HAP-1 (cell line): ENCODE measurements at places on chromosomes 11 and 22.
A peak's percentile ranks its signal among the peaks of the same experiment; 100 is the strongest.

DNA sequence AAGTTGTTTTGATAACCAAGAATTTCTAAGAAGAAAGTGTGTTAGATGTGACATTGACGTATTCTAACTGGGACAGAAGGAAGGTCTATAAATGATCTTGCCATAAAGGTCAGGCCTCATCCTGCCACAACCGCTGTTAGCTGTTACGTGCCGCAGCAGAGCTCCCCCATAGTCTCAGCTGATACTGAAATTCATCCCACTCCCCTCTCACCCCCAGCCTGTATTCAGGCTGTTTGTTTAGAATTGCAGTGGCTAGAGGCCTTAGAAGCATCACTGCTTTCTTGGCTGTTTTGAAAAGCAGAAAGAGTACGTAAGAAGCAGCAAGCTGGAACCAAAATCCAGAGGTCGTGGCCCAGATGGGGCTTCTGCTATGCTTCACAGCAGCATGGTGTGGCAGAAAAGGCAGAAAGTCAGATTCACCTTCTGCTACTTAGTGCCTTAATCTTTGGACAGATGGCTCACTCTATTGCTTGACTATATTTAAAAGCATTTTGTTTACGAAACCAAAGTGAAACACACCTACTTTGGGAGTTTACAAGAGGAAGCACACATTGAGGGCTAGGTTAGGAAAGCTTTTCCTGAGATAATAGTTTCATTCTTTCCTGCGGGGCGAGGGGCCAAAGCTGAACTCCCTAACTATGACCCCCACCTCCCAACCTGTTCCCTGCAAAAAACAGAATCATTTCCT is 950 bp upstream of the LAYN start:
- no peak for DNase-seq

- DNase-seq = no peak
Observed at GRCh38 chr11:132992838-132993631, 539.3 kb downstream of the OPCML start.

DNA sequence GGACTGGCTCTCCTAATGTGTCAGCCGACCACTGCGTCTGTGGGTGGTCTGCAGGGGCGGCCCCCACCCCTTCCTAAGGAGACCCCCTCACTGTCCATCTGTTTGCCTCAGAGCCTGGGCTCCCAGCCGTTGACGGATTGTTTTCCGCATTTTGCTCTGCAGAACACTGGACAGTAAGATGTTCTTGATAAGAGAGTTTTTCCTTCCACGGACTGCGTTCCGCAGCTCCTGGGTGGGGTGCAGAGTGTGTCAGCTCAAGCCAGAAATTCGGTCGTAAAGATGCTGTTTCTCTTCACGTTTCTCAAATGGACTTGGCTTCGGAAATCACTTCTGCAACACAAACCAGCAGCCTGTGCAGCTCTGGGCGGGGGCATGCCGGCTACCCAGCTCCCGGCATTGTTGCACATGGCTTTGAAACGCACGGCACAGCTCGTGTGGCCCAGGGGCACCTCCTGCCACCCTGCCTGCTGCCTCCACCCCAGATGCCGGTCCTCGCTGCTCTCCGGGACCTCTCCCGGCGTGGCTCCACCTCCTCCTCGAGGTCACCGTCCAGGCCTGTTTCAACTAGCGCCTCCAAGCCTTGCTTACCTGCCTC is 2.9 kb upstream of the MRGPRG start:
- no peak for DNase-seq

DNA sequence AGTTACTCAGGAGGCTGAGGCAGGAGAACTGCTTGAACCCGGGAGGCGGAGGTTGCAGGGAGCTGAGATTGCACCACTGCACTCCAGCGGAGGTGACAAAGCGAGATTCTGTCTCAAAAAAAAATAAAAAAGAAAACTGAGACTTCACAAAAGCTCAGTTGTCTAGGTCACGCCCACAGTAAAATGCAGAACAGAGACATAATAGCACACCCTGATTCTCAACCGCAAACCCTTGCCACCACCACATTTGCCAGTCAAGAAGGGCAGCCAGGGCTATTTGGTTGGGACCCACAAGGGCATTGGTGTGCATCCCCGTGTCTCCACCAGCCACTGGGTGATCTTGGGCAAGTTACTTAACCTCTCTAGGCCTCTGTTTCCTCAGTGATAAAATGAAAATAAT is 25.4 kb downstream of the CREB3L1 start:
- DNase-seq = no peak

DNA sequence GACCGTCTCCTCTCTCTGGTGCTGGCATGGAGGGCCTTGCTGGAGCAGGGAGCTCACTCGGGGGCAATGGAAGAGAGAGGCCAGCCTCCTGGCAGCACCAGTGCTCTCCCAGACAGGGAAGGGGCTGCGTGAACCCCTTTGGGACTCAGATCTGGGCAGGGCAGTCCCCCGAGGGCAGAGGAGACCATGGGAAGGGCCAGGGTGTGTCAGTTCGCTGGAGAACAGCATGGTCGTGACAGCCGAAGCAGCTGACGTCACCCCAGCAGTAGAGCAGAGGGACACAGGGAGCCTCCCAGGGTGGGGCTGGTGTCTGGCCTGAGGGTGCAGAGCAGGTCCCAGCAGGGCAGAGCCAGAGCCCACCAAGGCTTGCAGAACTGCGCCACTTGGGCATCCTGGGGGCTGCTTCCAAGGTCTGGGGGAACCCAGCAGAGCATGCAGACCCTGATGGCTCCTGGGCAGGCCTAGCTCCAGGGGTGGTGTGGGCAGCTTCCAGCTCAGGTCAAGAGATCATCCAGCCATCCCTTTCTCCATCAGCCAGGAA is 71.0 kb upstream of the KCNQ1OT1 start:
- no peak for DNase-seq

- DNase-seq = no peak
Observed at GRCh38 chr11:129242855-129243254, 50.7 kb upstream of the ARHGAP32 start.

DNA sequence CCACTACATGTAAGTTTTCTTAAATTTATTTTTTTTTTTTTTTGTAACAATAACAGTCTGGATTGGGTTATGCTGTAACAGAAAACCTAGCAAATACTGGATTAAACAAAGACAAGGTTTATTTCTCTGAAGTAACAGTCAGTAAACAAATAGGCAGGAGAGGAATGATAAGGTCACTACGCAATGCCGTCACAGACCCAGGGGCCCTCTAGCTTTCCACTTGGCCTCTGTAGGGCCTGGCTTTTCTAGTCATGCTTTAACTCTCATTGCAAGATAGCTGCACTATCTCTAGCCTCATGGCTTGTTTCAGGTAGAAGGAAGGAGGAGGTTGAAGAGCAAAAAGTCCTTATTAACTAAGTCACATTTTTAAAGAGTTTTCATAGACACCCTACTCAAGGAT is 6.5 kb downstream of the OR10A6 start:
- no peak for DNase-seq

DNA sequence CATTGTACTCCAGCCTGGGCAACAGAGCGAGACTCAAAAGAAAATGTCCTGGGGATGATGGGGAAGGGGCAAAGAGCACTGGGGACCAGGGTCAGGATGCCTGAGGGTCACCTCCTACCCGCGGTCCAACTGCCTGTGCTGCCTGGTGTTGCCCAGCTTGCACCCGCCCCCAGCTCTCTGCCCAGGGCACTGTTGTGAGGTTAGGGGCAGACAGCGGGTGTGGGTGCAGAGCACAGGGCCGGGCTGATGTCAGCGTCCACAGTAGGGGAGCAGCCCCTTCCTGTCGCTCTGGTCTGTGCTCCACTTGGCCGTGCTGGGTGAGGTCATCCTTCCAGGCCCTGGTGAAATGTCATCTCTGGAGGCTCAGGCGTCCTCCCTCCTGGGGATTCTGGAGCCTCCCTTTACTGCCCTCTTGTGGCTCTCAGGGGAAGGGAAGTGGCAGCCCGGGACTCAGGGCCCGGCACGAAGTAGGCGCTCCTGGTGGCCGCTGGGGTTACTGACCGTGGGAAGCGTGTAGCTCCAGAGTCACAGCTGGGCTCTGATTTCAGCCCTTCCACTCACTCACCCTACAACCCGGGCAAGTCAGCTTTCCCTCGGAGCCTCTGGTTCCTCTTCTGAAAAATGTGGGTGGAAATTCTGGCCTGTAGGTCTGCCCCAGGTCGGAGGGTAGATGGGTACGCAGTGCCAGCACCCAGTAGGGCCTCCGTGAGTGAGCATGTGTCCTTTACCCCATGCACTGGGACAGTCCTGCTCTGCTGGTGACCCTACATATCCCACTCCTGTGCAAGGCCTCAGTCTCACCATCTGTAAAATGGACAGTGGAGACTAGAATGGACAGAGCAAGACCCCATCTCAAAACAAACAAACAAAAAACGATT is 17.3 kb upstream of the PRR5 start:
- DNase-seq = peak; percentile 87

DNA sequence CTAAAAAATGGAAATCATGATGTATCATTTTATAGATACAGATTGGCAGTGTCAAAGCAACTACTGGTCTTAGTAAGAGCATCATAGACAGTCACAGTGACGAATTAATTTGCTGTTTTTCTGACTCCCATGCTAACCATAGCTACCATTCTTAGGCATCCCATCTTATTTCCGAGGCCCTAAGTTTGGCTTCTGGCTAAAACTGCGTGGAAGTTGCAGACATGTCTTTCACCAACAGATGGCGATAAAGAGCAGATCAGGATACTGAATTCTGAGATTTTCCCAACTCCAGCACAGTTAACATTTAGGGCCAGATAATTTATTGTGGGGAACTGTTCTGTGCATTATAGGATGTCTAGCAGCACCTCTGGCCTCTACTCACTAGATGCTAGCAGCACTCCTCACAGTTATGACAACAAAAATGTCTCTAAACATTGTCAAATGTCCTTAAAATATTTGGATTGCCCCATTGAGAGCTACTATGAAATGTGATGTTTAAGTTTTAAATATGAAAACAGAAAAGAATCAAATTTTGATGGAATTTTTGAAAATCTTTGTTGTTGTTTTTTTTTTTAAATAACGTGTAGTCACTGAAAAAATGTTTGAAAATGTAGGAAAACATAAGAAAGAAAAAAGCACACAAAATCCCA is 16.3 kb downstream of the OR2AG2 start:
- no peak for DNase-seq

DNA sequence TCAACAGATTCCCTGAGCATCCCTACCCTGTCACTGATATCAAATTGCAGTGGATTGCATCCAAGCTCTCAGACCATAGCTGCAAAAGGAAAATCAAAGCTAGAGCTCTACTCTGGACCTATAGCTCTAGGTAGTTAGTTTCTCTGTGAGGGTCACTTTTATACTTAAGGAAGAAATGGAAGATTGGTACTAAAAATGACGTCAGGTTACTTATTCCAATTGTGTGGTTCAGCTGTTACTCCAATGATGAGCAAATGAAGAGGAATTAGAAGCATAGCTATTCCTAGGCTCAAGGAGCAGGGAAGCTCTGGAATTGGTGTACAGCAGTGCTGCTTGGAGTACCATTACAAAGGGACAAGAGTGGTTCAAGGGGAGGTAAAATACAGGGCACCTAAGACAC is 36.4 kb upstream of the GLYATL1 start:
- DNase-seq = no peak

DNA sequence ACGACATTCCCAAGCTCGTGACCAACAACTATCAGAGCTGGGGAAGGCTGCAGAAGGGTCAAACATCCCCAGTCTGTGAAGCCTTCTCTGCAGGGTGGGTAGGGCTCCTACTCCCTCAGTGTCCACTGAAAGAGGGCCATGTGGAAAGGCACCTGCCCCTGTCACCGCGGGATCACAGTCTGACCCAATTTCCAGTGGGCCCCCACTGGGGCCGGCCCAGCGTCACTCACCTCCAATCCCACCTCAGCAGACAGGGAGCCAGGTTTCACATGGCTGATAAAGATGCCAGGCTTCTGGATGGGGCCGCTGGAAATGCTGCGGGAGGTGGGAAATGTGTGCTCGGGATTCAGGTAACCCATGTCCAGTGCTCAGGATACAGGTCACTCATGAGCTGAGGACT is 20.0 kb downstream of the USH1C start:
- DNase-seq = no peak

DNA sequence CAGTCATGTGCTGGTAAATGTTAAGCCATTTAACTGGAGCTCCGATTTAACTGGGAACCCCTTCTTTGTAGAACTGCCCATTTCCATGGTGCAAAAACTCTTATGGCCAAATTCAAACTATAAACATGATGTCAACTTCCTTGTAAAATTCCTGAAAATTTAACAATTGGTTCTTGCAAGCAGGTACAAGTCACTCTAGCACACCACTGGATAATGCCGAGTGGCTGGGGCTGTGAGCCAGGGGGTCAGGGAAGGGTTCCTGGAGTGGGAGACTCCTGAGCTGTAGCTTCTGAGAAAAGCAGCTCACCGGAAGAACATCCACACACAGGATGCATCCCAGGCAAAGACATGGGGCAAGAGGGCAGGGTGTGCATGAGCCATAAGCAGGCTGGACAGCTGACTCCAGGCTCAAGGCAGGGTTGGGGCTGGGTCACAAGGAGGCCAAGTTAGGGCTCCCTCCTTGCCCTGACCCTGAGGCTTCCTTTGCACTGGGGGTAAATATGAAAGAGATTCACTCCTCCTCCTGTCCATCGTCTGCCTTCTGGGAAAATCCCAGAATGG is 18.2 kb downstream of the P2RY2 start:
- no peak for DNase-seq

DNA sequence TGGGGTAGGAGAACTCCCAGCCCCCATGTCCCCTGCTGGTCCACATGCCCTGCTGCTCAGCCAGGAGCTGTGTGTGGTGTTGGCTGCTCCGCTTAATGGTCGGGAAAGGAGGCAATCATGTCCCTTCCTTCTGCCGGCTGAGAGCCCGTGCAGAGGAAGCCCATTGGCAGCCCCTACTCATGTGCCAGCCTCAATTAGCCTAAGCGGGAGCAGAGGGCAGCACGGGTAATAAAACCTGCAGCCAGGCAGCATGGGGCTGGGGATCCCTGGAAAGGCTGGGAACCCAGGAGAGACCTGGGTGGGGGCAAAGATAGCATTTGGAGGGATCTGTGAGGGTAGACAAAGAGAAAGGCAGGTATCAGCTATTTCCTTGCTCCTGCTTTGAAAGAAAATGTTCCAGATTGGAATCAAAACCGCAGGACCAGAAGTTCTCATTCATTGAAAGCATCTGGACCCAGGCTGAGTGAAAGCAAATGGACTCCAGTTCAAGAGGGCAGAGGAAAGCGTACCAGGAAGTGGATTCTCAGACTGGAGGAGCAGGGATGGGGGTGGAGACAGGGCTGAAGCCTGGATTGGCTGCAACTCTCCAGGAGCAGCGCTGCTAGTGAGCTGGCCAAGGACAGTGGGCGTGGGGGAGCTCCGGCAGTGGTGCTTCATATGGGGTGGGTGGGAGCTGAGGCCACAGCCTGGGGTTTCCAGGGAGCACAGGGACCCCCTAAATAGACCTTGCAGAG is 103.4 kb upstream of the NECTIN1 start:
- no peak for DNase-seq

- DNase-seq = no peak
Observed at GRCh38 chr11:102119997-102120396, 9.8 kb downstream of the YAP1 start.

- DNase-seq = no peak
Observed at GRCh38 chr22:35198738-35199137, 58.6 kb upstream of the HMGXB4 start.
